Brain microvascular endothelial cell (primary cell): ENCODE measurements at places on chromosomes 3 and 15.

DNA sequence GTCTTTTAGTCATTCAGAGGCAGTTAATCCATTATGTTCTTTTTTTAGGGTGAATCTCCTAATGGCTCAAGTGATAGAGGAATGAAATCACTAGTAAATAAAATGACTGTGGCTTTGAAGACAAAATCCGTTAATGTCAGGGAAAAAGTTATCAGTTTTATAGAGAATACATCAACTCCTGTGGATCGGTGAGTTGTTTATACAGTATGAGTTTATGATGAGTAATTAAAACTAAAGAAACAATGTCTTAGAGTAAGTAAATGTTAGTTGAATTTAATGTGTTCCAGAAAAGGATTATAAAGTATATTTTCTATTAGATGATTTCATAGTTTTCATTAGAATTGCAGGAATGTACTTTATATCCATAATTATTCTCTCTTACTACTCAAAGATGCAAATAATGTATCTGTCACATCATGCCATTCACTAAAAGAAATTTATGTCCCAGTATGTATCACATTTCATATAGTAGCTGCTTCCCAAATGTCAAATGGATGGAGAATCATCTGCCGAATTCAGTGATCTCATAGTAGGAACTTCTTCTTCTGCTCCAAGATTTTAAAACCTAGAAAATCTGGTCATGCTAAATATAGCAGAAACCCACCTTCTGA lies 24.1 kb upstream of the NIT2 start:
- DNase-seq, result no peak

DNA sequence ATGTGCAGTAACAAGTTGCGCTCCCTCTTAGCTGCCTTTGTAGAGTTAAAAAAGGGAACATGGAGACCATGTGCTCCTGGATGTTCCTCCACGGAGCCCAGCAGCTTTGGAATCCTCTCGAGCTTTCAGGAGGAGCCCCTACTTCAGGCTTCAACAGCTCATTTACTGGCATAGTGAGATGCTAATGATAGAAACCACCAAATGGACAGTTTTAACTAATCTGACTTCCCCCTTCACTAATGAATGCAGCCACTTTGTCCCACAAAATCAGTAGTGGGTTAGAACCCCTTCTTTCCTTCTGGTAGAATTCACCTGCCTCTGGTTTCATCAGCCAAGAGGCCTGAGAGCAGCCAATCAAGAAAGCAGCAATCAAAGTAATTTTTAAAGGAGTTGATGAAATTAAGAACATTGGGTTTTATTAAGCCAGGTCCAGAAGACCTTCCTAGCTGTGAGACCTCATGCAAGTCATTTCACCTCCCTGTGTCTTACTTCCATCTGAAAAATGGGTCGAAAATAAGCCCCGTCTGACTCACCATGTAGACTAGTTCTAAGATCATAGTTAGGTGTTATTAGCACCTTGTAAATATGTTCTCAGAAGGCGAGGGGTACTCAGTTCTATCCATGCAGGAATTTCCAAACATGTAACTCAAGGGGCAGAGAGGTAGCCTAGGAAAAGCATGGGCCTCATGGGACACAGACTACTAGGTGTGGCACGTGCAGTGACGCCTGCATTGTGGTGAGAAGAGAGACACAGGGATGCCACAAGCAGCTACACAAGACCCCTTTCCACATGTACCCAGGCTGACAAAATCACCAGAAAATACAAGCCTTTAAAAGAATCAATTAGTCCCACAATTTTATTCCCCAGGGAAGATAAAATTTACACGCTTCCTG lies 179.7 kb upstream of the LPP start:
- no peak for DNase-seq

- no peak for DNase-seq
These were observed 255.1 kb downstream of the NEK10 start for GRCh38 chr3:27114129-27114528.

DNA sequence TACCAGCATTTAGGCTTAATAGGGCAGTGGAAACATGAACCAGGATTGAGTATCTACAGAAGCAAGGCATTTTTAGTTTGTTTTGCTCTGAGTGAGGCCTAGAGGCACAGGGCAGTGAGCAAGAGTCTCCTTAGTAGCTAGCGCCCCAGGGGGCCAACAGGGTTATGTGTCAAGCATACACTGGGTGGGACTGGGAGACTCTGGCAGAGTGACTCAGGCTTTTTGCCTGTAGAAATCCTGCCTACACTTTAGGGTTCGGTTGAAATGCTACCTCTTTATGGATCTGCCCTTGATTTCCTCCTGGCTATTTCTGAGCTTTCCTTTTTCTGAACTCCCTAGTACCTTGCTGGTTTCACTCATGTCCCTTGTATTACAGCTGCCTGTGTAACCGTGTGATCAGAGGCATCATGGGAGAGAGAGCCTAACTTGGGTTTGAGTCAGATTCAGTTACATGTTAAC lies 72.2 kb downstream of the TOP2B start:
- DNase-seq, result peak; percentile 90

DNA sequence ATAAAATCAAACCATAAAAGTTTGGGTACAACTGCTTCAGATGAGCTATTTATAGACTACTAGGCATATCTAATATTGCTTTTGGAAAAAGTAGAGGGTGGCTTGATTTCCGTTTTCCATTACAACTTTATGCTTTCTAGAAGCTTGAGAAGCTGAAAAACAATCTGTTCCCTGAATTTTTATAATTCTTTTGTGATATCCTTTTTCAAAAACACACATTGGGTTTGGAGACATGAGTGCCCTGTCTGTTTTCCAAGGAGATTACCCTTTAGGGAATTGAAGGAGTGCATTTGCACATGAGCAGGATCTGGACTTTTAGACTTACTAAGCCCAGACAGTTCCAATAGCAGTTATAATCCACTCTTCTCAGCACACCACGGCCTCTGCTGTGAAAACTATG lies 49.5 kb upstream of the FILIP1L start:
- no peak for DNase-seq

GRCh38 chr3:144073698-144074097 lies 102.1 kb downstream of the DIPK2A start:
- no peak for DNase-seq

GRCh38 chr3:170768334-170768801 lies 101.6 kb downstream of the RPL22L1 start:
- DNase-seq, result peak; percentile 49

DNA sequence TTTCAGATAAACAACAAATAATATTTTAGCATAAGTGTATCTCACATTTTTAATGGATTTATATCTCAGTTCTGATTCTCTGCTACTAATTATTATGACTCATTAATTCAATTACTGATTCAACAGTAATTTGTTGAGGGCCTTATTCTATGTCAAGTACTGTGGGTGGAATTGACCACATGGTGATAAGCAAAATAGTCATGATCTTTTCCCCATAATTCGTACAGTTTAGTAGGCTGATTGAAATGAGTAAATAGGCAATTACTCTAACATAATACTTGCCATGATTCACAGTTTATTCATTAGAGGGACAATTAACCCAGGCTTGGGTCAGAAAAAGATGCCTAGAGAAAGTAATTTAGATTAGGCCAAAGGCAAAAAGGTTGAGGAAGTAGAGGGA lies 60.9 kb upstream of the SLC4A7 start:
- DNase-seq, result no peak
